ENCODE measurements at places on chromosomes 1 and 21. TPM values are rescaled to one million over a fixed set of nuclear protein-coding genes. Genes with fewer than 3 reads are reported as not detected.

DNA sequence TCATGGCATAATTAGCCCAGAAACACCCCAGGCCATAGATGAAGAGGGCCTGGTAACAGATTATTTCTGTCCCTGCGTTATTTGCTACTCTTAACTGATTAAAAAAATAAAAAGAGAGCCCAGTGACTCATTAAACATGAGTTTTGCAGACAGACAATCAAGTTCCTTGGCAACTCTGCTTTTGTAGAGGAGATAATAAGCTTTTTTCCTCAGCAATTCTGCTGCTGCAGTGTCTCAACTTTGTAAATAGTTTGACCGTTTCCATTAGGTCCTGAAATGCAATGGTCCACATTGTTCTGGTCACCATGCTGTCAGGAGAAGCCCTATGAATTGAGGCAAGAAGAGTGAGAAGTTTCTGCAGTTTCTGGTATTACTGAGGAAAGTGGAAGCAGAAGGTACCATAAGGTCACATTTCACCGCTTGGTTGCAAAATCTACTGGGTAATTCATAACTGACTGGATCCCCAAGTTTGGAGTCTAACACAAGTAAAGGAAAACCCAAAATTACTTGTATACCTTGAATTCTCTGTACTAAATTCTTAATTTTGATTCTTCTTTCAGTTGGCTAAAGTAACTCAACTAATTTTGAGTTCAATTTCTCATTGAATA, 139.5 kb downstream of the ZZZ3 start:
- no peak for DNase-seq

- peak; percentile 82 for DNase-seq
Measured at GRCh38 chr1:16013220-16013907, 4.5 kb downstream of the HSPB7 start.

- DNase-seq, result no peak
Measured at GRCh38 chr21:46063734-46064680, 33.9 kb upstream of the COL6A2 start.

GRCh38 chr1:41902159-41902577, 16.6 kb downstream of the HIVEP3 start:
- DNase-seq, result peak; percentile 58

DNA sequence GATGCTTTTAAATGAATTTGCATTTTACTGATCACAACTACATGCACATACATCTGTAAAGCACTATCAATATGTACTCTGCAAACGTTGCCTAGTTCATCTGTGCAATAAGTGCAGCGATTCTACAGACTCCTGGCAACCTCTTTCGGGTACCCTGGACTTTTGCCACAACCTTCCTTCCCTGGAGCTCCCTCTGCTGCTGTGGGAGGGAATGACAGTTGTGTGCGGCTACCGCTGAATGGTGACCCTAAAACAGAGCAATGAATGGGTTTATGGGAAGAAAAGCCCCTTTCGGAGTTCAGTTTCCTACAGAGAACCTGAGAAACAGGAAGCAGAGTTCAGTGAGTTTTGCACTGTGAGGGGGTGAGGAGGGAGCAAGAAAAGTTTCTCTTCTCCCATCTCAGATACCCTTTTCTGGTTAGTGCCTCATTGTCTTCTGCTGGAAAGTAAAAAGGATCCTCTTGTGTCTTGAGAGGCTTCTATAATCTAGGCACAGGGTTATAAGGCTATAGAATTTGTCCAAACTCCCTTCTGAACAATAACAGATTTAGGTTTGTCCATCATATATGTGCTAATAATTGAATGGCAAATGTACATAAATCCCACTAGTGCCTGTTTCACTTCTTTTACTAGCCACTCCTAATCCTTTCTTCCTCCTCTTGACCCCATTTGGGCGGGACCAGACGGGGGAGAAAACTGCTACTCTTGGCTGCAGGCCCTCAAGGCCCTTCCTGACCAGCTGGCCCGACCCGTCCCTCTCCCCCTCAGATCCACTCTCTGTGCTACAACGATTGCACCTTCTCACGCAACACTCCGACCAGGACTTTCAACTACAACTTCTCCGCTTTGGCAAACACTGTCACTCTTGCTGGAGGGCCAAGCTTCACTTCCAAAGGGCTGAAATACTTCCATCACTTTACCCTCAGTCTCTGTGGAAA, 19.8 kb upstream of the SARS1 start:
- DNase-seq, result no peak

DNA sequence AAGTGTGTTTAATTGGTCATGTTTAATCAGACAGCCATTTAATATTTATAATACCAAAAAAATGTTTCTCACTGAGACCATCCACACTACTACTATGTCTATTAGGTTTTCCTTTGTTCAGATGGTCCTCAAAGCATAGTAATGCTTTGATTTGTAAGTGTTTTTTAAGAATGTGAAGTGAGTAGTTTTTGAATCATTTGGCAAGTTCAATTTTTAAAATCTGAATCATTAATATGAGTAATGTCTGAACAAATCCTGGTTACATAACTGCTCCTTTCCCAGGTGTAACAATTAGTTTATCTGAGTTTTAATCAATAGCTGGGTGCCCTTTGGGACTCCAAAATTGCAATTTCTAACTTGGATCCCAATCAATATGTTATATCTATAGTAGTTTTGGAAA, 23.5 kb upstream of the RPL5 start:
- DNase-seq, result no peak

GRCh38 chr21:45322960-45323461, 35.3 kb upstream of the POFUT2 start:
- DNase-seq, result peak; percentile 54

Gene TNFRSF4
- total RNA-seq, result 1.2 TPM

Gene CFHR5
- total RNA-seq, result not detected

Gene RAB13
- 77.5 TPM for total RNA-seq

Gene TEX38
- total RNA-seq, result not detected
